ENCODE measurements at places on chromosomes 11 and 22. TPM values are rescaled to one million over a fixed set of nuclear protein-coding genes. Genes with fewer than 3 reads are reported as not detected.

OR5B17 gene
- total RNA-seq, result not detected

VPREB1 gene
- not detected for total RNA-seq

- DNase-seq, result peak; percentile 69
Measured at GRCh38 chr11:59551659-59552521, 40.6 kb downstream of the OR4D9 start.

DNA sequence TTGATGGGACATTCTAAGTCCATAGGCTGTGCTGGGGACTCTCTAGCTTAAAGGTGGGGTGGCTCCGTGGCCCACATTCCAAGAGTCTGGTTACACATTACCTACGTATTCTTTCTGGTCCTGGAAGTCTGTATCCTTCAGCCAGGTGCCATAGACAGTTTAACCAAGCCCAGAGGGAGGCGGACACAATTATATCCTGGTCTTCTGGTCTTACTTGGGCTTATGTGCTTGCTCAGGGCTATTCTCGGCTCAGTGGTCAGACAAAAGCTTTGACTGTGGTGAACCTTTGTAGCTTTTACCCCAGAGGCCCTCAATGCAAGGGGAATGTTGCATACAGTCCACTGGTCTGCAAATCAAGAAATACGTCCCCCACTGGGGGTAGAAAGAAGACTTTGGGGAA lies 3.4 kb upstream of the INCENP start:
- DNase-seq, result no peak

DNA sequence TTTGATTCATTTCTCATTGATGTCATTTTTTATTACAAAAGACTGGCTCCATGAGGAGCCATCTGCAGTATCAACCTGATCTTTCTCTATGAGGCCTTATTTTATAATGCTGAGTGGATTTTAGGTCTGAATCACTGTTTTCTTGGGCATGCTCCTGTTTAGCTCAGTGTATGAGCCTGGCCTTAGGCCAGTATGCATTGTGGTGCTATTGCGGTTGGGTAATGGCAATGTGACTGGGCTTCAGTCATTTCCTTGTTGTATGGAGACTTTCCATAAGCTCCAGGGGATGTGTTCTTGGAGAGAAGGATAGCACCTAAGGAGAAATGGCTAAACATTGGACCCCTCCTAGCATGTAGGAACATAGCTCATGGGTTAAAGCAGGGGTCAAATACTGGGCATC lies 293.2 kb downstream of the NELL1 start:
- no peak for DNase-seq

- no peak for DNase-seq
Measured at GRCh38 chr11:118411530-118411929, 10.1 kb downstream of the ATP5MG start.

DNA sequence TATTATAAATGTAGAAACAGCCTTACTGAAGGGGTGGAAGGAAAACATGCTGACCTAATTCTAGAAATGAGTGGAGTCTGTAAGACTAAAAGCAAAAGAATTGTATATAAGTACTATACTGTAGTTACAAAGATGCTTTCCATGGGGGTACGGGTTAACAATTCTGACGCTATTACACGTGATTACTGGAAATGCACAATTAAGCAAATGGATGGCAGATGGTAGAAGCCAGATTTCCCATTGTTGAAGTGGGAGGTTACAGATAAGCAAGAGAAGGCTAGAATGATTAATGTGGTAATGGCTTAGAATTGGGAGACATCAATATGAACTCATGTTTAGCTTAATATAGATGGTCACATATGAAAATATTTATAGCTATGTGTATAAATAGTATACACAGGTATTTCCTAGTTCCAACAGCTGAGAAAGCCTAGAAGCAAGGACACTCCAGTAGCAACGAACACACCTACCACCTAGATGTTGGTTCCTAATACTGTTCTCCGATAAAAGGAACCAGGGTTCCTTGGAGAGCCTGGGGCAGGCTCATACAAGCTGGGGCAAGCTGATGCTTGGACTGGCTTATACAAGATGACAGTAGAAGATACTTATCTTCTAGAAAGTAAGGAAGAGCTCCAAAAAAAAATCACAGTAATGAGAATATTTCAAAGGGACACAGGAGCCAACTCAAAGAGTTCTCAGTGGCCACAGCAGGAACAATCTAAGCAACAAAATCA lies 13.5 kb downstream of the SMC1B start:
- DNase-seq, result no peak
